NCI-H187 treated with DMSO at 0.1 percent for 48 hours (cell line): ENCODE measurements at places on chromosomes 13 and 19.

DNA sequence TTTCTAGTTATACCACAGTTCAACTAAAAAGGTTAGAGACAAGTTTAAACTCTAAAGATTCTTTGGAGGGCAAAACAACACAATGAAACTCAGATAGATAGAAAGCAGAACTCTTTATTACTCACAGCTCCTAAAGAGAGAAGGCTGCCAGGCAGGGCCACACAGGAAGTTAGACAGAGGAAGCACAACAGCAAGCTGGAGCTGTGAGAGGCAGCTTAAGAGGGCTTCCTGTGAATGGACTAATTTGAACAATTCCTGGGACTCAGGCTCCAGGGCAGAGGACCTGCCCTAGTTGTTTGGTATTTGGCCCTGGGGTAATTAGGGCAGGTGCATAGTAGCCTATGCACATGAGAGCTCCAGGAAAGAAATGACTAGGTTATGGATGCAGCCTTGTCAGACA is 803.6 kb downstream of the DIAPH3 start:
- no peak for DNase-seq

DNA sequence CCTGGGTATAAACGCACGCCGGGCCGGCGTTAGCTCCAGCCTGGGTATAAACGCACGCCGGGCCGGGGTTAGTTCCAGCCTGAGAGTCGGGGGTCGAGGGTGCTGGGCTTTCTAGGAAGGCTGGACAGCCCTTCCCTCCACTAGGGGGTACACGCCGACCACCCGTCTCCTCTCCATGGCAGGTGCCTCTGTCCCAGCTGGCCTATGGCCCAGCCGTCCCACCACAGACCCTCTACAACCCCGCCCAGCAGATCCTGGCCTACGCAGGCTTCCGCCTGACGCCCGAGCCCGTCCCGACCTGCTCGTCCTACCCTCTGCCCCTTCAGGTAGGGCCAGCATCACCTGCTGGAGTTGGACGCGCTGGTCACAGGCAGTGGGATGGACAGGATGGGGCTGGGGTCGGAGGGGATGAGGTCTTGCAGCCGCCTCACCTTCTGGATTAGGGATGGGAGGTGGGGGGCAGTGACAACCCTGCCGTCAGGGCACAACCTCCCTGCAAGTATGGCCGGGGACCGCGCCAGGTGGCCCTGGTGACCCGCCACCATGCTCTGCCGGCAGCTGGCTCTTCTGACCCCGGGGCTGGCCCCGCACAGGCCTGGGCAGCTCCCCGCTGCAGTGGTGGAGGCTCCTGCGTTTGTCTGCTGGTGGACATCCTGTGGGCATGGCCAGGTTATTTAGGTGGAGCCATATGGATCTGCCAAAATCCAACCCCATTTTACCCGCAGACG is 45.8 kb downstream of the TMEM255B start:
- no peak for DNase-seq

GRCh38 chr13:48410199-48410598 is 2.7 kb downstream of the LPAR6 start:
- DNase-seq, result no peak

DNA sequence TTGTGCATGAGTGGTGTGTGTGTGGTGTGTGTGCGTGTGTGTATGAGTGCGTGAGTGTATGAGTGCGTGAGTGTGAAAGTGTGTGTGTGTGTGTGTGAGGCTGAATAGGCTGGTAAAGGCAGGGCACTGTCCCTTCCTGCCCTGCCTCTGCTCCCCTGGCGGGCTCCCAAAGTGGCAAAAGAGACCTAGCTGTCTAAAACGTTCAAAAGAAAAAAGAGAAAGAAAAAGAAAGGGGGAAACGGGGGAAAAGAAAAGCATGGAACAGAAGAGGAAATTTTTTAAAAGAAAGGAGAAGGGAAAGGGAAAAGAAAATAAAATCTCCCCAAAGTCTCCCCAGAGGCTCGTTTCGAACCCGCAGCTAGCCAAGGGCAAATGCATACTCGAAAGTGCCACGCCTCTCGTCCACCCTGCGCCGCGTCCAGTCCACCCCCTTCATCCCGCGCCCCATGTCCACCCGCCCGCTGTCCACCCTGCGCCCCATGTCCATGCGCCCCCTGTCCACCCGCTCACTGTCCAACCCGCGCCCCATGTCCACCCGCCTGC is 37.0 kb upstream of the FLT1 start:
- DNase-seq, result no peak

DNA sequence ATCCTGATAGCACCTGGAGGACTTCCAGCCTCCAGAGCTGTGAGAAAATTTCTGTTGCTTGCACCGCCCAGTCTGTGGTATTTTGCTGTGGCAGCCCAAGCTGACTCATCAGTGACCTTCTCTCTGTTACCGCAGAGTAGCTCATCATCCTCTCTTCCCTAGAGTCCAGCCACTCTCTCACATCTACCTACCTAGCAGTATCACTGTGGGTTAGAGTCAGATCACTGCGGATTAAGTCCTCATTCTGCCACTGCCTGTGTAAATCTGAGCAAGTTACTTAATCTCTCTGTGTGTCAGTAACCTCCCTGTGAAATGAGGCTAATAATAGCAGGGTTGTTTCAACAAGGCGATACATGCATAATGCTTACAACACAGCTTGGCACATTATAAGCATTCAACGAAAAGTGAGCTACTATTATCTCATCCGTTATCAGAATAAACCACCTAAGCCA is 40.3 kb upstream of the USPL1 start:
- no peak for DNase-seq

GRCh38 chr19:2771786-2772674 is 11.0 kb downstream of the SGTA start:
- DNase-seq, result no peak

DNA sequence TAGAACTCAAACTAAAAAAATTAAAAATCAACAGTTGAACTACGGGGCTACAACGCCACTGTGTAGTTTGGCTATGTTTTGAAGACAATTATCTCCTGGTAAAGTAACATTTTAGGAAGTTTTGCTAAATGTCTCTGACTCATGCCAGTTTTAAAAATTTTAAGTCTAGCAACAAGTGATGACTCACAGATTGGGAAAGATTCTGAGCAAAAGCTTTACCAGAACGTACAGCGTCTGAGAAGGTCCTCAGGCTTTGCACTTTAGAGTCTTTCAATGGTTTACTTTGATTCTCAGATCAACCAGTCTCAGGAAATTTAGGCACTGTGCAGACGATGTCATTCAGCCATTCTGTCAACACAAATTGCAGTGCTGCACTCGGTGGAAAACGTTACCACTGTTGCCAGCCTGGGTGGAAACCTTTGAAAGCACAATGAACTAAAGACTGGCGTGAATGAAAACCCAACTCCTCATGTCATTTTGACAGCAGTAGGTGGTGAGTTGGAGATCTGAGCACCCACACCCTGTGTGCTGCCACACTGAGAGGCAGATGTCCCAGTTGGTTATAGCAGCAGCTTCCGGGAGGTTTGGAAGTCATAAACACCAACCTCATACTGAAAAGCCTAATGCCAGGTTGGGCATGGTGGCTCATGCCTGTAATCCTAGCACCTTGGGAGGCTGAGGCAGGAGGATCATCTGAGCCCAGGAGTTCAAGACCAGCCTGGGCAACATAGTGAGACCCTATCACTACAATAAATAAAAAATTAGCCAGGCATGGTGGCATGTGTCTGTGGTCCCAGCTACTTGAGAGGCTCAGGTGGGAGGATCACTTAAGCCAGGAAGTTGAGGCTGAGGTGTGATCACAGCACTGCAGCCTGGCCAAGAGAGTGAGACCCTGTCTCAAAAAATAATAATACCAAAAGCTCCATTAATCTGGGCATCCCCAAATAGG is 6.3 kb upstream of the WTIP start:
- DNase-seq, result no peak

- no peak for DNase-seq
Measured at GRCh38 chr19:2740314-2740656, 468 bp upstream of the SLC39A3 start.

DNA sequence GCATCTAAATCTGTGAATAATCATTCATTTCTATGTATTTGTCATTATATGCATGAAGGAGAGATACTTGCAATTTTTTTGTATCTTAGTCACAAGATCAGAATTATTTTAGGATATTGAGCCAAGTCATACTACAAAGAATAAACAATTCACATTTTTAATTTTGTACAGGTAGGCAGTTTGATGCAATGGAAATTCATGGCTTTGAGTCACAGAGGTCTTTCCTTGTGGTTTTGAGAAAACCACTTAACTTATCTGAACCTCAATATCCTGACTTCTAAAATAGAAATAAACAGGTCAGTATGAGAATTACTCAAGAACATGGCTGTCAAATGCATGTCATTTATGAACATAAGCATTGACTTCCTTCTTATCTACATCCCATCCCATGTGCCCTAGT is 221.4 kb upstream of the SLC10A2 start:
- DNase-seq, result no peak

DNA sequence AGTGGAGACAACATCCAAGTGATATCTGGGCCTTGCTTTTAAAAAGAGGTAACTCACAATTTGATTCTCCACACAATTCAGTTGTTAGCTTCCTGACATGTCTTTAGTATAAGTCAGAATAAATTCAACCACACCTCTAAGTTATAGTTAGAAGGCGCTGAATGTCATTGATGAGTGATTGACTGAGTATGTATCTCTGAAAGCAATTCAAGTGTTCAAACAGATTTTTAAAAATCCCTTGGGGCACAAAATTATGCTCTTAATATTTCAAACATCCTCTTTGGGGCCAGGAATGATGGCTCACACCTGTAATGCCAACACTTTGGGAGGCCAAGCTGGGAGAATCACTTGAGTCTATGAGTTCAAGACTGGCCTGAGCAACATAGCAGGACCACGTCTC is 137.0 kb upstream of the PRR20A start:
- no peak for DNase-seq

DNA sequence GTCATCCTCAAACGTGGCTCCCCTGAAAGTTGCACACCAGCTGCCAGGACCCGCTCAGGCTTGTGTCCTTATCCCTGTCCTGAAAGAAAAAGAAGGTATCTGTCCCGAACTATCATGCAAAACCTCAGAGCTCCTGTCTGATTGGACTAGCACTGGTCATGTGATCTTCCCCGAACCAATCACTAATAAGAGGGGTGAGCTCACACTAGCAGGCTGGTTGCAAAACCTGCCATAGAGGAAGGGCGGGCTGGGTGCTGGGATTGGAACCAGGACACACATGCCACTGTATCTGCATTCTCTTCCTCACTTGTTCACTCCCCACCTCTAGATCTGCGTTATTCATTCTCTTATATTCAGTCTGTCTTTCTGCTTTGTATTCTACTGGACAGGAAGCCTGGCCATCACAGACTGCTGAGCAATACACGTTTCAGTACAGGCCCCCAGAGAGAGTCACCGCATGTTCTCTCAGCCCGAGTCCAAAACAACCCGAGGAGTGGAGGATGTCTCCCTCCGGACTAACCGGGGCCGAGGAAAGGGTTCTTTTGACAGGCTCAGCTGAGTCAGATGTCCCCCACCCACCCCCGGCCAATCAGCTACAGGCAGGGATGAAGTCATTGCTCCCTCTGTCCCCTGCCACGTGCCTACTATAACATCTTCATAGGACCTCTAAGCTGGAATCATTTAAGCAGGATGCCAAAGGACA is 97.7 kb downstream of the SIPA1L3 start:
- DNase-seq, result no peak

DNA sequence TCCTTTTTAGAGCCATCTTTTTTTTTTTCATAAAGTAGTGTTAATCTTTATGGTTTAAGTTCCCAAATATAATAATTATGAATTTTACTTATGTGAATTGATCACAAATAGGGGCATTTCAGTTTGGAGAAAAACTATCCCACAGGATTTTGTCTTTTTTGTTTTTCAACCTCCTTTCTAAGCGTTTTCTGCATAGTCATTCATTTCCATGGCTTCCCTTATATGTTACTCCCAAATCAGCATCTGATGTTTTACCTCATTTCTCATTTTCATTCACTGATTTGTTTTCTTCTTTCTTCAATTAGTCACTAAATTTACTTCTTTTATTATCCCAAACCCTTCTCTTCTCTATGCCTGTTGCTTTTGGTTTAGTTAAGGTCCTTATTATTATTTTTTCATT is 24.7 kb downstream of the PDS5B start:
- DNase-seq, result no peak

GRCh38 chr19:10001899-10002298 is 8.4 kb downstream of the COL5A3 start:
- no peak for DNase-seq

DNA sequence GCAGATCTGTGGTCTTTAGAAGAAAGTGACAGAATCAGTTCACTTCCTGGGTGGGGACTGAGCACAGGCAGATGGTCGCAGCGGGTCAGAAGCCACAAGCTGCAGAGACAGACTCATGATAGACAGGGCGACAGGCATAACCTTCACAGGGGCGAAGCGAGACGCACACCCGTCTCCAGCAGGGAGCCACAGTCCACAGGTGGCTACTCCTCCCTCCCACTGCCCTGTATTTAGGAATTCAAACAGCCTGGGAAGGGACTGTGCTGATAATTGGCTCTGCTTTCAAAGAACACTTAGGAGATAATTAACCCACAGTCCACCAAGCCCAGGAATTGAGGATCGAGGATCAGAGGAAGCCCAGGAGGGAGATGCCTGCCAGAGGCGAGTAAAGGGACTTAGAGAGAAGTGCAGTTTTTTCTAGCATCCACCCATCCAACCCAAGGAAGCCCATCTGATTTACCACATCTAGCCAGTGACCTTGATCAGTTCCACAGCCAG is 23.2 kb downstream of the RFX2 start:
- no peak for DNase-seq

DNA sequence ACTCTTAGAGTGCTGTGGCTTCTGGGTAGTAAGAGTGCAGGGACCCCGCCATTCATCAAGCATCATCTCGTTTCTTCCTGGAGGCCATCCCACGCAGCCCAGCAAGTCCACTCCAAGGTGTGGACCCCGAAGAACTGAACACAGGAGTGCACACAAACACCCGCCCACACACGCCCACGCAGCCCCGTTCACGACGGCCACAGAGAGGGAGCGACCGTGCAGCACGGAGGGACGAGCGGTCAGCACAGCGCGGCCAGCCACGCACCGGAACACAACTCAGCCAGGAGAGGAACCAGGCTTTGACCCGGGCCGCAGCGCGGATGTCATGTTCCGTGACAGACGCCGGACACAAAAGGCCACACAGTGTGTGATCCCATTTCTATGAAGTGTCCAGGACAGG is 18.2 kb upstream of the RANBP3 start:
- no peak for DNase-seq

DNA sequence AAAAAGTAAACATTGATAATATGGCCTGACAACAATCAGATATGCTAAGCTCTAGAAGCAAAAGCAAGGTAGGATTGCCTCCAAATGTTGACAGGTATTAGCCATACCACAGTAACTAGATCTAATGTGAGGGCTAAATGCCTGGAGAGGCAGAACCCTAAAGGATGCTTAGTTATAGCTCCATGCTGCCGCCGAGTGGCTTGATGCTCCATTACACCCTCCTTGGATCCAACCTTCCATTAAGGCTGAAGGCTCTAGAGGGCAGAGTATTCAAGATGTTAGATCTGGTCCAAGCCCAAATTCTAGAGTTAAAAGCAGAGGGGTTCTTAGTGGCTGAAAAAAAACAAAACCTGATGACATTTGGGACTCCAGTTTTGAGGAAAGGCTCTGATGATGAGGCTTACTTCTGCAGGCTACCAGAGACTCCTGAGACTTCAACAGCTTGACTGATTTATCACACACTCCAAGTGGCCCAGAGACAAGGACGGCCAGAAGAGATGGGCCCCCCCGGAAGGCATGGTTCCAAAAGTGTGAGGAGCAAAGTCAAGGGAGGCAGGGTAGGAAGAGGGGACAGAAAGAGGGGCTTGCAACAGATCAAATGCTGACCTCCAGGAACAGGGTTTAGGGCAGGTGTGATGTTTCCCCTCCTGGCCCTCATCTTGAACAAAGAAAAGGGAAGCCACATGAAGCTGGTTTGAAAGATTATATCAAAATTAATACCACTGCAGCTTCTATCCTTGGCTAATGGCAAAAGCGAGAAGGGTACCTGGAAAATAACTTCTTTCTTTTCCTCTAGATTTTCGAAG is 21.9 kb upstream of the CPB2 start:
- no peak for DNase-seq
